ENCODE measurements at places on chromosomes 2 and 18. TPM values are rescaled to one million over a fixed set of nuclear protein-coding genes. Genes with fewer than 3 reads are reported as not detected.
A peak's percentile ranks its signal among the peaks of the same experiment; 100 is the strongest.

- no peak for DNase-seq
- no peaks in the 10 kb centered on the region for H3K27me3 ChIP-seq
- peaks cover 21% of the 10 kb centered on the region for H3K4me1 ChIP-seq
- H3K27ac ChIP-seq, result no peak overlapping the region
- H3K36me3 ChIP-seq, result no peaks in the 10 kb centered on the region
These were observed 90.4 kb downstream of the MBD2 start for GRCh38 chr18:54134053-54134452.

DNA sequence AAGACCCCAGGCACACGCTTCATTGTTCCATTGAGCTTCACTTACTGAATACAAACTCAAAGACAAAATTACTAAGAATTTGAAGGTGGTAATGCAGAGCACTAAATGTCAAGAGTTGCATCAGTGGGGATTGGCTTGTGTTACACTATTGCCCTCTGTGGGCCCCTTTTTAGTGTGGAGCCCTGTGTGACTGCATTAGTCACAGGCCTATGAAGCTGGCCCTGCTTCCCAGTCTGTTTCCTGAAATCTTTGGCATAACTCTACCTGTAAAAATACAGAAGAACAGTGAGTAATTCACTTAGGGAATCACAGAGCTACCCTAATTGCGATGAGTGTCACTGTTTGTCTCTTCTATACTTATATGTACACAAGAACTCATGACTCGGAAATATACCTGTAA is 40.0 kb upstream of the STPG4 start:
- H3K4me1 ChIP-seq, result peaks cover 37% of the 10 kb centered on the region
- no peak for DNase-seq
- H3K27me3 ChIP-seq, result no peaks in the 10 kb centered on the region
- H3K27ac ChIP-seq, result no peak overlapping the region
- no peak overlapping the region for H3K4me3 ChIP-seq

DNA sequence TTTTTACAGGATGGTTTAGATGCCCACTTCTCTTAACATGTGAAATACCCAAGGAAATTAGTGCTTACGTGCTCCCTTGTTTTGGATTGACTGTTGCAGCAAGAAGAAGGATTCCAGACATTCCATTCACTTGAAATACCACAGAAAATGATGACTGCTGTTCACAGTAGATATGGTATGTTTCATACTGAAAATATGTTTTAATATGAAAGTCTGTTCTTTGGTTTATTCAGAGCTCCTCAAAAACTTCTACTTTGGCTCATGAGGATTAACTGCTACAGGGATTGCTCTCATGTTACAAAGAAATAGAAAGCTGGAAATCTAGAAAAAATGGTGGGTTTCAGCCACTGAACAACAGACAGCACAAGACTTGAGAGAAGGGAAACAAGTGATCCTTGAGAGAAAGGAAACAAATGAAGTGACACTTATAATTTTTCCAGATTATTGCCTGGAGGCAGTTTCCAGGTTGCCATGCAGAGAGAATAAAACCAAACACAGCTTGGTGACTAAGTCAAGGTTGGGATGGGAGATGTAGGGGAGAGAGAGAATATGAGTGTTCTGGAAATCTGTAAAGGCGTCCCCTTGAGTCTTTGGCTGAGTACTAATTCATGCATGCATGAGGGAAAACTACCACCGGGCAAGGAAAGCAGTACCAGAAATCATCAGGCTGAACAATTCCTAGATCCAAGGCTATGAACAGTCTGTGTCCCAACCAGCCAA is 348.1 kb downstream of the CLIP4 start:
- no peak overlapping the region for H3K4me3 ChIP-seq
- H3K27ac ChIP-seq, result no peak overlapping the region
- no peaks in the 10 kb centered on the region for H3K36me3 ChIP-seq
- DNase-seq, result no peak
- H3K27me3 ChIP-seq, result no peaks in the 10 kb centered on the region

GRCh38 chr2:135664623-135665068 is 77.0 kb upstream of the UBXN4 start:
- H3K27me3 ChIP-seq, result no peaks in the 10 kb centered on the region
- peaks cover 7% of the 10 kb centered on the region for H3K4me1 ChIP-seq
- H3K4me3 ChIP-seq, result no peak overlapping the region
- H3K36me3 ChIP-seq, result no peaks in the 10 kb centered on the region
- DNase-seq, result no peak
- no peak overlapping the region for H3K27ac ChIP-seq

GRCh38 chr2:19898592-19899329 is 3.0 kb downstream of the TTC32 start:
- H3K4me3 ChIP-seq, result no peak overlapping the region
- H3K36me3 ChIP-seq, result no peaks in the 10 kb centered on the region
- H3K4me1 ChIP-seq, result peaks cover 28% of the 10 kb centered on the region
- no peaks in the 10 kb centered on the region for H3K27me3 ChIP-seq
- no peak for DNase-seq

- H3K27ac ChIP-seq, result peak overlapping the region; percentile 95
- no peaks in the 10 kb centered on the region for H3K27me3 ChIP-seq
- peaks cover 4% of the 10 kb centered on the region for H3K36me3 ChIP-seq
- peaks cover 30% of the 10 kb centered on the region for H3K4me1 ChIP-seq
These were observed 867 bp downstream of the RBBP8 start for GRCh38 chr18:22933966-22934423.

GRCh38 chr2:109207176-109207575 is 78.2 kb downstream of the SH3RF3 start:
- no peak for DNase-seq
- no peaks in the 10 kb centered on the region for H3K4me1 ChIP-seq
- H3K36me3 ChIP-seq, result no peaks in the 10 kb centered on the region

- no peak for DNase-seq
- H3K36me3 ChIP-seq, result no peaks in the 10 kb centered on the region
- peaks cover 33% of the 10 kb centered on the region for H3K4me1 ChIP-seq
- no peak overlapping the region for H3K27ac ChIP-seq
- H3K4me3 ChIP-seq, result no peak overlapping the region
These were observed 44.6 kb downstream of the EMX1 start for GRCh38 chr2:72961853-72962468.

- H3K4me3 ChIP-seq, result no peak overlapping the region
- H3K27ac ChIP-seq, result no peak overlapping the region
- no peak for DNase-seq
- H3K27me3 ChIP-seq, result no peaks in the 10 kb centered on the region
- H3K36me3 ChIP-seq, result no peaks in the 10 kb centered on the region
These were observed 58.8 kb upstream of the FZD5 start for GRCh38 chr2:207828361-207829057.

- no peaks in the 10 kb centered on the region for H3K36me3 ChIP-seq
- H3K27me3 ChIP-seq, result no peaks in the 10 kb centered on the region
- peaks cover 50% of the 10 kb centered on the region for H3K4me1 ChIP-seq
- peak; percentile 84 for DNase-seq
These were observed 1.1 kb downstream of the IGFBP5 start for GRCh38 chr2:216694082-216694825.

DNA sequence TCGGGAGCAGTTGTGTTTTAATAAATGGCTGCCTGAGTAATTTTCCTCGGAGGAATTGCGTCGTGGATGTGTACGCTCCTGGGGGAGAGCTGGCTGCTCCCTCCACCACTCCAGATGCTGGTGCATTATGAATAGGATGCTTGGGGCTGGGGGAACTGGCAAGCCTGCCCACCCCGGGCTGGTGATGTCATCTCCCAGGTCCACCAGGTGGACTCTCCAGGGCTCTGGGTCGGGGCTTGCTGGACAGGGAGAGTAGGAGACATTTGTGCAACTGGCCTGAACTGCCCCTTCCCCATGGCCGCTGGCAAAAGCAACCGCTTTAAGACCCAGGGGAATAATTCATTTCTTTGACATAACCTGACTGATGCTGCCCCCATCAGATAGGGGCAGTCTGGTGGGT is 158.7 kb downstream of the KLHL29 start:
- DNase-seq, result no peak
- H3K27ac ChIP-seq, result no peak overlapping the region
- no peaks in the 10 kb centered on the region for H3K4me1 ChIP-seq
- no peak overlapping the region for H3K4me3 ChIP-seq
- H3K27me3 ChIP-seq, result no peaks in the 10 kb centered on the region
- H3K36me3 ChIP-seq, result no peaks in the 10 kb centered on the region

DNA sequence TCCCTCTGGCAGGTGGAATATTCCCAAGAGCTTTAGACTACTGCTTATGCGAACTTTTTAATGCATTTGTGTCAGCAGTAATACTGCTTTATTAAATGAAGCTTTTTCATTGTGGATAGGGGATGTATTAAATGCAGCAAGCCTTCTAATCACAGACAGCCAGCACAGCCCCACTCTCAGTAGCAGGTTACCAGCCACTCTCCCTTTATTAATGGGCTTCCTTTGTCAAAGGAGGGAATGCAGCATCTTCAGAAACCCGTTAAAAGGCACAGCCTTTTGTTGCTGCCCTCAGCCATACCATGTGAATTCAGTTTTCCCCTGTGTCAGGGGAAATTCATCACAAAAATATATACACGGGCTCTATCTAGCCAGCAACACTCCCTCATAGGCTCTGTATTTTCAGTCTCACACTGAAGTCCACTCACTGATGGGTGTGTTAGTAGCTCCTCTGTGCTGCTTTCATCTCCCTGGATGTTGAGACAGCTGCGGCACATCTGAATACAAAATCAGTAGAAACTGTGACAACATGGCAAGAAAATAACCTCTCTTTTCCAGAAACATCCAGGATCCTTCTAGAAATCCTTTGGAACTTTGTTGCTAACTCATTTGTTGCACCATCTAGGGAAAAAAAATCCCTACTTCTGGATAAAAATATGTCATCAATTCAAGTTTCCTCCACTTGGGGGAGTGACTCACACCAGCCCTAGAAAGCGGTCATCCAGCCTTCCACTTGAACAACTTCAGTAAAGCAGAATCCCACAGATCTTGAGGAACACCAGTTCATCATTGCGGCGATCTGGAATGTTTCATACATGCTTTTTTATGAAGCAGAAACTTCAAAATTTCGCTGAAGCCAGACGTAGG is 48.4 kb downstream of the LRRTM1 start:
- peak; percentile 55 for DNase-seq
- H3K4me3 ChIP-seq, result no peak overlapping the region
- H3K27me3 ChIP-seq, result no peaks in the 10 kb centered on the region
- H3K4me1 ChIP-seq, result peaks cover 13% of the 10 kb centered on the region
- no peak overlapping the region for H3K27ac ChIP-seq

GRCh38 chr2:71727562-71727961 is 274.2 kb downstream of the DYSF start:
- H3K36me3 ChIP-seq, result no peaks in the 10 kb centered on the region
- no peak overlapping the region for H3K4me3 ChIP-seq
- no peak overlapping the region for H3K27ac ChIP-seq
- no peaks in the 10 kb centered on the region for H3K27me3 ChIP-seq
- H3K4me1 ChIP-seq, result no peaks in the 10 kb centered on the region
- no peak for DNase-seq

- peak overlapping the region; percentile 64 for H3K27ac ChIP-seq
- DNase-seq, result no peak
- peaks cover 16% of the 10 kb centered on the region for H3K4me1 ChIP-seq
- H3K4me3 ChIP-seq, result no peak overlapping the region
- no peaks in the 10 kb centered on the region for H3K27me3 ChIP-seq
These were observed 25.1 kb downstream of the ASXL2 start for GRCh38 chr2:25853038-25853638.

GRCh38 chr2:210000464-210001324 is 1.7 kb upstream of the RPE start:
- no peaks in the 10 kb centered on the region for H3K36me3 ChIP-seq
- H3K27ac ChIP-seq, result no peak overlapping the region
- H3K4me1 ChIP-seq, result peaks cover 14% of the 10 kb centered on the region

DNA sequence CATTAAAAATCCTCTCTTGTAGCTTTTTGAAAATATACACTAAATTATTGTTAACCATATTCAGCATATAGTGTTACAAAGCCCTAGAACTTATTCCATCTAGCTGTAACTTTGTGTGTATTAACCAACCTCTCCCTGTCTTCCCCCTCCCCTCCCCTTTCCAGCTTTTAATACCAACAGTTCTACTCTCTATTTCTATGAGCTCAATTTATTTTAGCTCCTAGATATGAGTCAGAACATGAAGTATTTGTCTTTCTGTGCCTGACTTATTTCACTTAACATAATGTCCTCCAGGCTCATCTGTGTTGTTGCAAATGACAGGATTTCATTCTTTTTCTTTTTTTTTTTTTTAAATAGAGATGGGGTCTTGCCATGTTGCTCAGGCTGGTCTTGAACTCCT is 45.1 kb downstream of the GPD2 start:
- H3K36me3 ChIP-seq, result no peaks in the 10 kb centered on the region
- no peaks in the 10 kb centered on the region for H3K4me1 ChIP-seq
- H3K4me3 ChIP-seq, result no peak overlapping the region
- no peaks in the 10 kb centered on the region for H3K27me3 ChIP-seq
- no peak for DNase-seq

DNA sequence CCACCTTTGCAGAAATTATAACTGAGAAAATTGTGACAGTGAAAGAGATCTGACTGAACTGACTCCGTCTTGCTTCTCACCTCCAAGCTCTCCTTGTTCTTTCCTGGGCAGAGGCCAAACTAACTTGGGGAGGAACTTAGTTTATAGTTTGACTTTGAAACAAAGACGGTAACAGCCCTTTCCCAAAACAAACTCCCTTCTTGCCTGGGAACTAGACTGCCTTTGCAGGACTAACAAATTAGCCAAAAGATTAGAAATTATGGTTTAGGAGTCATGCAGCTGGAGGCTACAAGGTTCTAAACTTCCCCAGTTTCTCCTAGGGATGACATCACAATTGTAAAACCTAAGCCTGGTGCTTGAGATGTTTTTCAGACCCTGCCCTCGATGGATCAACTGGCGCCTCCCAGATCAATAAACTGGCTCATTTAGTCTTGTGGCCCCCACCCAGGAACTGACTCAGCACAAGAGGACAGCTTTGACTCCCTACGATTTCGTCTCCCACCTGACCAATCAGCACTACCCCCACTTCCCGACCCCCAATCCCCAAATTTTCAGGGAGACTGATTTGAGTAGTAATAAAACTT is 137.7 kb downstream of the ALPK2 start:
- H3K36me3 ChIP-seq, result no peaks in the 10 kb centered on the region
- H3K27me3 ChIP-seq, result no peaks in the 10 kb centered on the region
- peaks cover 8% of the 10 kb centered on the region for H3K4me1 ChIP-seq
- DNase-seq, result no peak

GRCh38 chr2:203330434-203330833 is 2.2 kb downstream of the ABI2 start:
- no peaks in the 10 kb centered on the region for H3K36me3 ChIP-seq
- no peak for DNase-seq
- H3K27me3 ChIP-seq, result no peaks in the 10 kb centered on the region
- H3K27ac ChIP-seq, result no peak overlapping the region

DNA sequence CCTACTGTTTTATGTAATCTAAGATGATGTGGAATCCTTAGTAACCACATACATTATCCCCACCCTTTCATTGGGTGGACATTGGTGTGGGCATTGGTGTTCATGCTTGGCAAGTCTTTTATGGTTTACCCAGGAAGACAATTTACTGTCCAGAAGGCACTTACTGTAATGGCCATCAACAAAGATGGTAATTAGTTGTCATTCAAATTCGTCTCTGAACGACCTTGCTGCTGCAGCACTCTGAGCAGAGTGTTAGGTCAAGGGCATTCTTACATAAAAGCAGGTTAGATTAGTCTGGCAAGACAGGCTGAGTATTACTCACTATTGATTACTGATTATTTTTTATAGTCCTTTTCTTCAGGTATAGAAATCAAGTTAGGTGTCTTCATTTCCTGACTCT is 447.9 kb downstream of the XIRP2 start:
- no peak overlapping the region for H3K4me3 ChIP-seq
- peaks cover 34% of the 10 kb centered on the region for H3K4me1 ChIP-seq
- no peak for DNase-seq
- H3K36me3 ChIP-seq, result no peaks in the 10 kb centered on the region

Gene LYPD6B
- not detected for total RNA-seq

Gene PLCD4
- total RNA-seq, result 1.1 TPM

Gene ADCY3
- 25.3 TPM for total RNA-seq

Gene CRYGB
- 0.65 TPM for total RNA-seq

Gene SLC39A10
- 179 TPM for total RNA-seq

All from neural progenitor cell (in vitro differentiated cells).